Fibroblast of skin of scalp (primary cell): ENCODE measurements at places on chromosomes 5 and 9.

GRCh38 chr5:143649937-143650621, 161.9 kb upstream of the HMHB1 start:
- no peak for DNase-seq

- DNase-seq: no peak
Observed at GRCh38 chr5:173637340-173637739, 20.9 kb upstream of the BOD1 start.

GRCh38 chr9:138098908-138099791, 221.6 kb downstream of the CACNA1B start:
- no peak for DNase-seq

GRCh38 chr9:109590966-109591365, 92.9 kb upstream of the PTPN3 start:
- DNase-seq: no peak

DNA sequence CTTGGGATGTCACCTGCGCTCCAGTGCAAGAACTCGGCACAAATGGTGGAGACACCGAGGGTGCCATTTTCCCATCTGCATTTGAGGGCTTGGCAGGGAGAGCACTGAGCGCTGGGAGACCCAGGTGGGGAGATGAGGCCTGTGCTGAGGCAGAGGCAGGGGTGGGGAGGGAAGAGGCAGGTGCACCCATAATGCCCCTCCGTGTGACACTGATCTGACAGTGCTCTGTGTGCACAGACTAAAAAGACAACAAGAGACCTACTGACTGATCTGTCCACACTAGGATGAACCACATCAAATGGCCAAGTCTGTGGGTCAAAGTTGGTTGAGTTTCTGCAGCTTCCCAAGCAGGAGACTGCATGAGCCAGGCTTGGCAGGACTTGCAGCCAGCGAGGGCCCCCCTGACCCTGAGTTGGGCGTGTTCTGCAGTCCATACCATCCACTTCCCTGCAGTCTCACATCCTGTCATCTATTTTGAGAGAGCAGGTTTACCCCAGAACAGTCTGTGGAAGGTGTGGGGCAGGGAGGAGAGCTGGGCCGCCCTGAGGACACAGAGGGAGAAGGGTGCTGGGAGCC, 41.9 kb downstream of the NEK6 start:
- DNase-seq: no peak

DNA sequence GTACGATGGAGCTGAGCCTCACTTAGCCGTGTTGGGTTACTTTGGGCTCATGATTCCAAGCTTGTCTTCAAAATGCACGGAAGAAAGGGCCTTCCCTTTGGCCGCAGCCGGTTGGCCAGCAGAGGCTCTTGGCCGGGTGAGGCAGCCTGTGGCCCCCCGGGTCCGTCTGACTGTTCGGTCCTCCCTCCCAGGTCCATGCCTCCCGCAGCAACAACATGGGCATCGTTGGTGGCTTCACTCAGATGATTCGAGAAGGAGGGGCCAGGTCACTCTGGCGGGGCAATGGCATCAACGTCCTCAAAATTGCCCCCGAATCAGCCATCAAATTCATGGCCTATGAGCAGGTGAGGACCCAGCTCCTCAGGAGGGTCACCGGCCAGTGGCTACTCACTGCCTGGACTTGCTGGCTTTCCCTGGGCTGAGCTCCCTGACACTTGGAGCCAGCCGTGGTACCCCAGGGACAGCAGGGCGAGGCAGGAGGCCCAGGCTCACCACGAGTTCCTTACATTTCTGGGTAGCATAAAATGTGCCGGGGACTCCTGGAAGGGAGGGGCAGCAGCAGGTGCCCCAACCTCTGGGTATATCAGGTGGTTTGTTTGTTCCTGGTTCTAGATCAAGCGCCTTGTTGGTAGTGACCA, 21.9 kb downstream of the PTGES2 start:
- no peak for DNase-seq

DNA sequence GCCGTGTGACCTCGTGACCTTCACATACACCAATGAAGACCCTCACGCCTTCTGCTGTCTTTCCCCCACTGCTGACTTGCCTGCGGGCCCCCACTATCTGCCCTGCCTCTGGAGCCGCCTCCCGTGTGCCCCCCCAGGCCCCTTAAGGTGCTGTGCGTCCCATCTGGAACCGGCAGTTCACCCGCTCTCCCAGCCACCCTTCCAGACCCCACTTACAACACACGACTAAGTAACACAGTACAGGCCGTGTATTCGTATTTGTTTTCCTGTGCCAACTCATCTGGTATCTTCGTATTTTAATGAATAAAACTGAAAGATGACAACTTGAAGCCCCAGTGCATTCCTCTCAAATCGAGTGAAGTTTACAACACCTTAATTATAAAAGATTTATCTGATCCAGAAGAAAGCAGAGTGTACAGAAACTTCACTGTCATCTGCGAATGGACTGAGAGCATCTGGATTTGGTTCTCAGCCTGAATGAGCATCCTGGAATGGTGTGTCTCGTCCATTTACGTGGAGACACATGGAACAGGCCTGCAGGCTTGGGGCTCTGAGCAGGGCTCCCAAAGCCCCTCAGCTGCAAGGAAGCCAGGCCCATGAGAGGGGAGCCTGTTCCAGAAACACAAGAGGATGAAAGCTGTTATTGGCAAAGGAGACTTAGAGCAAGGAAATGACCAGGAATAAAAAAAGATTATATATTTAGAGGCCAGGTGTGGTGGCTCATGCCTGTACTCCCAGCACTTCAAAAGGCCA, 21.9 kb upstream of the TERT start:
- no peak for DNase-seq

- peak; percentile 15 for DNase-seq
Observed at GRCh38 chr9:72984226-72984947, 31.5 kb upstream of the ALDH1A1 start.

DNA sequence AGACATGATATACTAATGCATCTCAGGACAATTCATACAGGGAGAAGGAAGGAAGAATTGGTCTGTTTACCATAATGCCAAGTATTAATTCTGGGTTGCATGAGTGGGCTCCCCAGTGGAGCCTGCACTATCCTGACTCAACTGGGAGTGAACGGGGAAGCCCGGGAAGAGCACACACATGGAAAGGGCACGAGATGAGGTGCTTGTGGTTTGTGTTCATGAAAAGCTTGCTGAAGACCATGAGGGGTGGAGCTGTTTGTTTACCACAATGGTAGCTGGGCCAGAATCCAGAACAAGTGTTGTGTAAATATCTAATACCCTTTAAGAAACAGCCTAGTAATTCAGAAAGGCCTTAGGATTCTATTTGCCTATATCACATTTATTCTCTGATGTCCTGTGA, 44.6 kb downstream of the POC5 start:
- DNase-seq: no peak

DNA sequence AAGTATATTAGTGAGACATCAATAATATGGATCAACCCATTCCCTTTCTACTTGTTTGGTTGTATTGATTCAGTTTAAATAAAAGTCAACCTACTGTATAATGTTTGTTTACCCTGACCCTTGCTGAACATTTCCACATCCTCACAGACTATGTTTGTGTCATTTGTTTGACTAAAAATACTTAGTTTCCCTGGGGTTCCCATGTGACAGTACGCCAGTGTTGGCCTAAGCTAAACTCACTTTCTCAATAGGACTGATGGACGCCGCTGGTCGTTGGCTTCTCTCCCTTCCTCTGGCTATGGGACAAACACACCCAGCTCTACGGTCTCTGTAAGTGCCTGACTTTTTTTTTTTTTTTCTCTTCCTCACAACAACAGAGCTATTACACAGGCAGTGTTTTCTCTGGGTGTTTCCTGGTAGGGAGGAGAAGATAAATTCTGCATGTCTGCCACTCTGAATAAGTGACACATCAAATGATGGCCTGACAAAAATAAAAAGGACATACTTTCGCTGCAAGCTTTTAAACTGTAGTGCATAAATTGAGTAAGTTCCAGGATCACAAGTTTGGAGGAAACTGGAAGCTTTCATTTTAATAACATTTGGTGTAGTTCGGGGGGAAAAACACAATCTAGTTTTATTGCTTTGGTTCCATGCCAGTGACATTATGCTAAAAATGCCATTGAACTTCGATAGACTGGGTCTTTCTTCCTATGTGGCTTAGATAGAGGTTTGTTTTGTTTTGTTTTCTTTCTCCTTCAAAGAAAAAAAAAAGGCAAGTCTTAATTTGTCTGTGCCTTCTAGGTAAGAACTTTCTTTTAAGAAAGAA, 101.0 kb downstream of the CD180 start:
- no peak for DNase-seq

DNA sequence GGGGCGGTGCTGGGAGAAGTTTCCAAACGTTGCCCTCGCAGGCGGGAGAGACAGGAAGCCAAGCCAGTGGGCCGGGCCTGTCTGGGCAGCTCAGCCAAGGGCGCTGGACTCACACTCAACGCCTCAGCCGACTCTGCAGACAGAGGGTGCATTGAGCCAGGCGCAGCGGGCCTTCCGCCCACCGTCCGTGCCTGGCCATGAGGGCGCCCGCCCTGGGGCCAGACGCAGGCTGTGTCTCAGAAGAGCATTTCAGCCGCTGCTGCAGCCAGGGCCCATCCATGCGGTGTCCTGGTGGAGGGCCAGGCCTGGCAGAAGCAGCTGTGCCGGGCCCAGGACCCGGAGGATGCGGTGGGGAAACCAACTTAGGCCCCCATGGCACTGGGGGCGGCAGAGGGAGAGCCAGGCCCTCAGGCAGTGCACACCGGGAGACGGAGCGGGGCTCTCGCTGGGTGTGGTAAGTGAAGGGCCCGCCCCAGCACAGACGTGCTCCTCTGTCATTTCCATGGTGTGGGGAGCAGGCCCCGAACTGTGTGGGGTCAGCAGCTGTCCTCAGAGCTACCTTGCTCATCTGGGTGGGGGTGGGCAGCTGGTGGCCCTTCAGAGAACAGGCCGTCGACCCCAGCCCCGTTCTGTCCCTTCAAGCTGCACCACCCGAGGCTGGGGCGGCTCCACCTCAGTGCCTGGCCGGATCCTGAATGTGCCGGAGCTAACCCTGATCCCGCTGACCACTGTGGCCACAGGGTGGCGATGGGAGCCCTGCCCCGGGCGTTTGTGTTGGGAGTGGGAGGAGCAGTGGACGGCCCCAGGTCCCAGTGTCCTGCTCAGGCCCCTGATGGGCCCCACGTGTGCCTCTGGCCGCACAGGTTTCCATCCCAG, 18.0 kb downstream of the DNLZ start:
- peak; percentile 18 for DNase-seq

- no peak for DNase-seq
Observed at GRCh38 chr5:149117970-149118369, 23.3 kb upstream of the ABLIM3 start.

DNA sequence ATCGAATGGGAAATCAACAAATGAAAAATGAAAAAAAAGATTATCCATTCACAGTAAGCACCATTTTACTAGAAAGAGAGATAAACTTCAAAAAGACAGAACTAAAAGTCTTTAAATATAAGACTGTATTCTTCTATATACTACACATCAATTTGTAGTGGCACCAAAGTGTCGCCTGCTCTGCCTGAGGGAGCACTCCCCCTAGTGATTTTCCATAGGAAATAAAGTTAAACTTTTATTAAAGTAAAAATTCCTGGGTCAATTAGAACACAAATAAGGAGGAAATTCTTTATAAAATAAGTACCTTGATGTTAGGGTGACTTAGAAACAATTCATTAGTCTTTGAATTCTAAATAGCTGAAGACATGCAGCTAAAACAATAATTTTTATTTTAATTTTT, 9.7 kb downstream of the RAD1 start:
- DNase-seq: peak; percentile 20

DNA sequence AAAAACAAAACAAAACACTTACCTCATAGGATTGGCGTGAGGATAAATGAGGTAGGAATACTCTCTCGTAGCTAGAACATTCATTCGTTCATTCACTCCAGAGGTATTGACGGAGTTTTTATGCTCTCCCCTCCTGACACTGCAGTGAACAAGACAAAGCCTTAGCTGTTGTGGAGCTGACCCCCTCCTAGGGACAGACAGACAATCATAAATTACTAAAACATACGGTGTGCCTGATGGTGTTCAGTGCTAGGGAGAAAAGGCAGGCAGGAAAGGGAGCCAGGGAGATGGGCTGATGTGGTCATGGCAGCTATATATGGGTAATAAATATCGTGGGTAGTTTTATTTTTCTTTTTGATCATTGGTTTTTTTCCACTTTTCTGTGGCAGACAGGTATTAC, 5.7 kb upstream of the BRD3 start:
- no peak for DNase-seq

- peak; percentile 92 for DNase-seq
Observed at GRCh38 chr5:157464519-157465171, 4.6 kb downstream of the NIPAL4 start.

DNA sequence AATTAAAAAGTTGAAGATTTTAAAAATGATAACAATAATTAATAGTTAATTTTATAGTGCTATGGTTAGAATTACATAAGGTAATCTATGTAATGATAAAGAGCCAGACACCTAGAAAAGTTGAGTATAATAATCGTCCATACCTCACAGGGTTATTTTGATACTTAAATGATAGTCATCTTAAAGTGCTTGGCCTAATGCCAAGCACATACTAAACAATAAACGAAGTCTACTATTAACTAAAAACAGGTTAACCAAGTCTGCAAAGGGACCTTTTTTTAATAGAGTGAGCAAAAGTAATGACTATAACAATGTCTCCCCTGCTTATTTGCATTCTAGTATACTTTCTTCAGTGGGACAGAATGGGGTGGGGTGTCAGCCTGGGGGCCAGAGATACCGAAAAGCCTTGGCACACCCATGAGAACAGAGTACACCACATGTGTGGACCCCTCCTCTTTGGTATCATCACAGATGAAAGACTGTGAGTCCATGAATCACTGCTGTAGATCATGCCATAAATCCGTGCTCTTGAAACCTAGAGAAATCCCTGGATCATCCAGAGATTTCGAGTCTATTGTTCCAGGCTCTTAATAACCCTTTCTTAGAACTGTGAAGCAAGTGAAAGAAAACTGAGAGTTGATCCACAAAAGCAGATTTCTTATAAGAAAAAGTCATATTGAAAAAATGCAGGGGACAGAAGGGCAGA, 249.5 kb downstream of the PRELID2 start:
- DNase-seq: no peak

- DNase-seq: peak; percentile 93
Observed at GRCh38 chr9:120935383-120935857, 8.8 kb upstream of the TRAF1 start.
